ENCODE measurements at places on chromosomes 11 and 22. TPM values are rescaled to one million over a fixed set of nuclear protein-coding genes. Genes with fewer than 3 reads are reported as not detected.

- DNase-seq = no peak
- no peak overlapping the region for H3K27ac ChIP-seq
- peaks cover 15% of the 10 kb centered on the region for H3K4me1 ChIP-seq
- H3K36me3 ChIP-seq = no peaks in the 10 kb centered on the region
These were observed 75.4 kb upstream of the FSHB start for GRCh38 chr11:30155428-30155827.

The MYOD1 gene
- not detected for total RNA-seq

- peaks cover 13% of the 10 kb centered on the region for H3K4me1 ChIP-seq
- peaks cover 17% of the 10 kb centered on the region for H3K27me3 ChIP-seq
- H3K27ac ChIP-seq = no peak overlapping the region
- H3K36me3 ChIP-seq = no peaks in the 10 kb centered on the region
- H3K4me3 ChIP-seq = no peak overlapping the region
- no peak for DNase-seq
These were observed 2.6 kb downstream of the TMPRSS4 start for GRCh38 chr11:118079491-118079890.

GRCh38 chr11:61507962-61508861 is at the start of gene LRRC10B:
Gene LRRC10B, plus strand, starts transcription at chr11:61508749. Its CDS starts 250 bp downstream, at chr11:61508999.
- H3K36me3 ChIP-seq = no peaks in the 10 kb centered on the region
- no peaks in the 10 kb centered on the region for H3K4me1 ChIP-seq
- H3K4me3 ChIP-seq = no peak within 1 kb of the TSS
- peaks cover 8% of the 10 kb centered on the region for H3K27me3 ChIP-seq

DNA sequence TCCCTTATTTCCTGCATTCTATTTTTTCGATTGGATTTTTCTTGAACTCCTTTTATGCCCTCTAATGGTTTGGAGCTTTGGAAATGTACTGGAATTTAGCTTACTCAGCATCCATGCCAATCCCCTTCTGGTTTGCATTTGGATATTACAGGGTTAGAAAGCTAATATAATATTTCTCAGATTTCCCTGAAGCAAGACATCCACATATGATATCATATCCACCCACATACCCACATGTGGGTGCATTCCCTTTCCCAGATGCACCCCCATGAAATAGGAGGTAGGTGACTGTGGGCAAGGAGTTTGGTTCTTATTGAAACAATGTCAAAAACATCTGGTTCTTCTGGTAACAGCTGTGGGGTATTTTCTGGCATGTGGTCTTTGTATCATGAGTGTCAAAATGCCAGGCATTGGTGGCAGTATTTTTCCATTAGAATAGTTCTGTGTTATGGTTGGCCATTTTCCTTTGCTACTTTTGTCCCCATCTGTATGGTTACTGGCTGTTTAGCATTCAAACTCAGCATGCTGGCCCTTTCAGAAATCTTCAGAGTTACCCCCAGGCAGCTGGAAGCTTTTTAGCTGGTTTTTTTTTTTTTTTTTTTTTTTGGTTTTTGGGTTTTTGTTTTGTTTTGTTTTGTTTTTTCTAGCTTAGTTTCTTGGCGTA is 32.7 kb upstream of the DDX10 start:
- no peaks in the 10 kb centered on the region for H3K27me3 ChIP-seq
- no peak overlapping the region for H3K4me3 ChIP-seq
- no peaks in the 10 kb centered on the region for H3K36me3 ChIP-seq
- no peaks in the 10 kb centered on the region for H3K4me1 ChIP-seq

The RAC2 gene
- total RNA-seq = 42.4 TPM

DNA sequence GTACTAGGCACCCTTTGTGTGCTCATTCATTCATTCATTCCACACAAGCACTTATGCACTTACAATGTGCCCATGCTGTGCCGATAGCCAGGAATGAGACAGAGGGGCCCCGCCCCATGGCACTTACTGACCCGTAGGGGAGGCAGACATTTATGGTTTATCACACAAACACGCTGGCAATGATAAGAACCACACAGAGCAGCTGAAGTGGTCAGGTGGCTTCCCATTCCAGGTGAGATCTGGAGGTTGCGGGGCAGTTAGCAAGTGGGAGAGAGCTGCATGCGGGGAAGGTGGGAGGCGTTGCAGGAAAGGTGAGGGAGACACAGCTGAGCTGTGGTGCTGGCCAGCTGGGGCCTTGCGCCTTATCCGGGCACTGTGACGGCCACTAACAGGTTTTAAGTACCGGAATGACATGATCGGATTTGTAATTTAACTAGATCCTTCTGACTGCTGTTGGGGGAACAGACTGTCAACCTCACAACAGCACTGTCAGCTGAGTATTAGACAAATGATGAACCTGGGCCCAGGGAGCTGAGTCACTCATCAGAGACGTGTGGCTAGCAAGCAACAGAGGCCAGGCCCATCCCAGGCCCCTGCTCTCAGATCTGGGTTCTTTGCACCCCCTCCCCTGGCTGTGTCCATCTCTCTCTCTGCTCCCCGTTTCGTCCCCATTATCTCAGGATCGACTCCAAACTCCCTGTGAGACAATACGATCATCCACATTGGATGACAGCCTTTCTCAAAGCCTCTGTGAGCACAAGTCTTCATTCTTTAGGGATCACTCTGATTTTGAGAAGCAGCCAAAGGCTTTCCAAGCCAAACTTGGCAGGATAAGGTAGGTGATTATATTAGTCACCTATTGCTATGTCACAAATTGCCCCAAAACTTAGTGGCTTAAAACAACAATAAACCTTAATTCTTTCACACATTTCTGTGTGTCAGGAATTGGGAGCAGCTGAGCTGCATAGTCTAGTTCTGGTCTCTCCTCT is 28.4 kb downstream of the RASD2 start:
- DNase-seq = peak; percentile 61
- peak overlapping the region; percentile 76 for H3K27ac ChIP-seq
- H3K36me3 ChIP-seq = no peaks in the 10 kb centered on the region
- no peaks in the 10 kb centered on the region for H3K27me3 ChIP-seq

The C1QTNF5 gene
- total RNA-seq = not detected

- H3K4me1 ChIP-seq = peaks cover 24% of the 10 kb centered on the region
- H3K36me3 ChIP-seq = no peaks in the 10 kb centered on the region
- DNase-seq = no peak
- no peaks in the 10 kb centered on the region for H3K27me3 ChIP-seq
- H3K27ac ChIP-seq = no peak overlapping the region
- peak overlapping the region; percentile 79 for H3K4me3 ChIP-seq
These were observed 1.8 kb downstream of the TPST2 start for GRCh38 chr22:26587991-26588613.

The KRTAP5-2 gene
- total RNA-seq = not detected

The CREB3L1 gene
- total RNA-seq = not detected

DNA sequence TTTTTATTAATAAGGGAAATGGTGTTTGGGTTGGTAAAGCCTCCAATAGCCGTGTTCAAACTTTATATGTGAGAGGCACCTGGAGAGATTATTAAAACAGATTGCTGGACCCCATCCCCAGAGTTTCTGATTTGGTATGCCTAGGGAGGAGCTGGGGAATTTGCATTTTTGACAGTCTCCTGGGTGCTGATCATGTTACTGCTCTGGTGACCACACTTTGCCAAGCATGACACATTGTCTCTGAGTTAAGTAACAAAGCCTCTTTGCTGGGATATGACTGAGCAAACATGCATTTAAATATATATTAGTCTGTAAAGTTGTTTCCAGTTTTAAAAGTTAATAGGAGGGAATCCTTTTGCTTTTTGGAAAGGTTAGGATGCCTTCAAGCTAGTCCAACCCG is 140.4 kb downstream of the NAV2 start:
- H3K4me3 ChIP-seq = no peak overlapping the region
- H3K4me1 ChIP-seq = no peaks in the 10 kb centered on the region
- H3K36me3 ChIP-seq = no peaks in the 10 kb centered on the region
- no peak overlapping the region for H3K27ac ChIP-seq

GRCh38 chr11:125842321-125842948 is 9.3 kb downstream of the PATE4 start:
- H3K4me3 ChIP-seq = no peak overlapping the region
- H3K27me3 ChIP-seq = no peaks in the 10 kb centered on the region
- no peak for DNase-seq
- no peak overlapping the region for H3K27ac ChIP-seq

DNA sequence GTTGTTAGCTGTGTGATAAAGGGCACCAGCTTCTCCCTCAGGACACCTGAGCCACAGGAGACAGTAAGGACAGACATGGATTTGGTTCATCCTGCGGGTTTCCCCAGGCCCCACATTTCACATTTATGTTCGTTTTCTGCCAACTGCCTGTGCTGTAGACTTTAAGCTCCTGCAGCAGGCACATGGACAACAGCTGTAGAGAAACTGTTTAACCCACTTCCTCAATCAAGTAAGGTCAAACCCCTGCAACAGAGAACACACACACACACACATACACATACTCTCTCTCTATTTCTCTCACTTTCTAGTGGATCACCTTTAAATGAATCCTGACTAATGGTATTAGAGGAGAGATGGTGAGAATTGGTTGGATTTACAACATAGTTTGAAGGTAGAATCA is 90.7 kb downstream of the C11orf87 start:
- no peak overlapping the region for H3K4me3 ChIP-seq
- H3K27me3 ChIP-seq = no peaks in the 10 kb centered on the region
- no peak overlapping the region for H3K27ac ChIP-seq
- DNase-seq = no peak
- peaks cover 18% of the 10 kb centered on the region for H3K4me1 ChIP-seq
- no peaks in the 10 kb centered on the region for H3K36me3 ChIP-seq

DNA sequence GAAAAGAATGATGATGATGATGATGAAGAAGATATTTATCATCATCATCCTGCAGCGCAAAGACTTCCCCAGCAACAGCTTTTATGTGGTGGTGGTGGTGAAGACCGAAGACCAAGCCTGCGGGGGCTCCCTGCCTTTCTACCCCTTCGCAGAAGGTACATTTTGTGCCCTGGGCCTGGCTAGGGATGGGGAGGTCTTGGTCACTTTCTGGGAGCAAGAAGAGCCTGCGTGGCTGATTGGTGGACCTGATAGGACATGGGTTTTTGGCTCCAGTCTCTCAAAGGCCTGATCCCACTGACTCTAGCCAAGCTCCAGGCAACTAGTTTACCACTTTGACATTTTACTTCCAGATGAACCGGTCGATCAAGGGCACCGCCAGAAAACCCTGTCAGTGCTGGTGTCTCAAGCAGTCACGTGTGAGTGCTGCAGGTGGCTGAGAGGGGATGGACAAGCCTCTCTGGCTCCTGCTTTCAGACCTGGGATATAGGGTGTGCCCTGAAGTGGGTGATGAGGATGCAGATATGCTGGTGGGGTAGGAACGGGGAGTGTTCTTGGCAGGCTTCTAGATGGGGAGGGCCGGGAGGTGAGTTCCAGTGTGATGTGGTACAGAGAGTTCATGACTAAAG is 5.3 kb downstream of the SIDT2 start:
- DNase-seq = no peak
- H3K27me3 ChIP-seq = no peaks in the 10 kb centered on the region
- H3K4me1 ChIP-seq = peaks cover 11% of the 10 kb centered on the region

DNA sequence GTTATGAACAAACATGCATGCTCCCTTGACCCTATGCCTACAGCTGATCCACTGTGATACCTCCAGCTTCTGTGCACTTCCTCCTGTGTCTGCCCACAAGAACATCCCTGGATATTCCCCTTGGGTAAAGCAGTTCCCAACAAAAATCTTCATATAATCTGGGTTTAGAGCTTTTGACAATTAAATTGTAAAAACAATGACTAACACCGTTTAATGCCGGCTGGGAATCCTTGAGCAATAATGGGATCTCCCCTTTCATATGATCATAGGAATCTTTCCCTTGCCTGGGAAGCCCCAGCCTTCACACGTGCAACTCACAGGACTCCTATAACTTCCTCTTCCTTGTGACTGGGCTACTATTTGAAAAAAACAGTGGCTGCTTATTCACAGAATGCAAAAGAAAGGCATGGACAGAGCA is 6.3 kb upstream of the ZC3H12C start:
- no peaks in the 10 kb centered on the region for H3K36me3 ChIP-seq
- peak overlapping the region; percentile 92 for H3K27ac ChIP-seq
- H3K4me3 ChIP-seq = peak overlapping the region; percentile 26
- peak; percentile 86 for DNase-seq

DNA sequence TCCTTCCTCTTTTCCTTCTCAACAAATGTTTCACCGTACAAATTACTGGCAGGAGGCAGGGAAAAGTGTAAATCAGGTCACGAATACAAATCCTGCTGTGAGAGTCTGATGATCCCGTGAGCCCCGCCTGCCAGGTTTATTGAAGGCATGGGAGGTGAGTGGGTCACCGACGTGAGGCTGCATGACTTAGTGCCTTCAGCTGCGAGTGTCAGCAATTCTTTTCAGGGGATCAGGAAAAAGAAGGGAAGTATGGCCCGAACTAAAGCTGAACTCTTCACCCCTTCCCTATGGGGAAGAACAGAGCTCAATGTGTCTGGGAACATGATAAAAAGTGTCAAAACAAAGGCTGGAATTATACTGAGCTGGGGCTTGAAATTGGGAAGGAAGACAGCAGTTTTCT is 166.2 kb downstream of the OPCML start:
- no peaks in the 10 kb centered on the region for H3K27me3 ChIP-seq
- H3K36me3 ChIP-seq = no peaks in the 10 kb centered on the region
- no peak overlapping the region for H3K4me3 ChIP-seq
- DNase-seq = no peak
- H3K4me1 ChIP-seq = no peaks in the 10 kb centered on the region
- no peak overlapping the region for H3K27ac ChIP-seq

The C11orf91 gene
- total RNA-seq = 2.8 TPM

DNA sequence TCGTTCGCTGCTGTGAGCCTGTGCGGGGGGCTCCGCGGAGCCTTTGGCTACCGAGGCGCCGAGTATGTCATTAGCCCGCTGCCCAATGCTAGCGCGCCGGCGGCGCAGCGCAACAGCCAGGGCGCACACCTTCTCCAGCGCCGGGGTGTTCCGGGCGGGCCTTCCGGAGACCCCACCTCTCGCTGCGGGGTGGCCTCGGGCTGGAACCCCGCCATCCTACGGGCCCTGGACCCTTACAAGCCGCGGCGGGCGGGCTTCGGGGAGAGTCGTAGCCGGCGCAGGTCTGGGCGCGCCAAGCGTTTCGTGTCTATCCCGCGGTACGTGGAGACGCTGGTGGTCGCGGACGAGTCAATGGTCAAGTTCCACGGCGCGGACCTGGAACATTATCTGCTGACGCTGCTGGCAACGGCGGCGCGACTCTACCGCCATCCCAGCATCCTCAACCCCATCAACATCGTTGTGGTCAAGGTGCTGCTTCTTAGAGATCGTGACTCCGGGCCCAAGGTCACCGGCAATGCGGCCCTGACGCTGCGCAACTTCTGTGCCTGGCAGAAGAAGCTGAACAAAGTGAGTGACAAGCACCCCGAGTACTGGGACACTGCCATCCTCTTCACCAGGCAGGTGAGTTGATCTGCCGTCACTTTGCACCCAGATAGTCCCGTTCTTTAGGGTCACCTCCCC is 1.0 kb downstream of the ADAMTS15 start:
- DNase-seq = no peak
- H3K4me3 ChIP-seq = peak overlapping the region; percentile 72
- H3K27ac ChIP-seq = no peak overlapping the region

DNA sequence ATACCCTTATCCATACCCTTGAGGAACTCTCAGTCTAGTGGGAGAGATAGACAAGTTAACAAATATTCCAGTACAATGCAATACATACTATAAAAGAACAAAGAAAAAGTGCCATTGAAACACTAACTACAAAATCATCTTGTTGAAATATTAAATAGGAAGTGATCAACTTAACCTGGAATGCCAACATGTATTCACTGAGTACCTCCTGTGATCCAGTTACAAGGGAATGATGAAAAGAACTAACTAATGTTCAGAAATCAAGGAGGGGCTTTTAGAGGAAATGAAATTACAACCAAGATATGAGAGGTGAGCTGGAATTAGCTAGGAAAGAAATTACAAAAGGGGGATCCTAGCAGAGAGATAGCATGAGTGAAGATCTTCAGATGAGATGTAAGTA is 6.2 kb upstream of the FIBIN start:
- H3K36me3 ChIP-seq = no peaks in the 10 kb centered on the region
- no peak for DNase-seq
- peaks cover 14% of the 10 kb centered on the region for H3K4me1 ChIP-seq
